Motor neuron (in vitro differentiated cells): ENCODE measurements at places on chromosomes 11 and 22. TPM values are rescaled to one million over a fixed set of nuclear protein-coding genes. Genes with fewer than 3 reads are reported as not detected.

DNA sequence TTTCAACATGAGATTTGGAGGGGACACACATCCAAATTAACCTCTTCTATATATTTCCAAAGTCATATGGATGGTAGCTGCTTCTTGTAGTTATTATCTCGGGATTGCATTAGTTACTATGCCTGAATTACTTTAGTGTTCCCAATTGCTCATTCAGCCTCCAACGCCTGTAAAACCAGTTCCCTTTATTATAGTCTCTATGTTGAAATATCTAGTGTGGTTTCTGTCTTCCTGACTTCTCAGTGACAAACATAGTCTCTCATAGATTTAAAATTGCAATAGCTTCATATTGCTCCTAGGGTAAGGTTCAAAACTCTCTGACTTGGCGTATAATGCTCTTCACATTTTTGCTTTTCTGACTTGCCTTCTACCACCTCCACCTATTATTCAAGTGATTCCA lies 366.4 kb downstream of the CASP12 start:
- ATAC-seq: no peak

DNA sequence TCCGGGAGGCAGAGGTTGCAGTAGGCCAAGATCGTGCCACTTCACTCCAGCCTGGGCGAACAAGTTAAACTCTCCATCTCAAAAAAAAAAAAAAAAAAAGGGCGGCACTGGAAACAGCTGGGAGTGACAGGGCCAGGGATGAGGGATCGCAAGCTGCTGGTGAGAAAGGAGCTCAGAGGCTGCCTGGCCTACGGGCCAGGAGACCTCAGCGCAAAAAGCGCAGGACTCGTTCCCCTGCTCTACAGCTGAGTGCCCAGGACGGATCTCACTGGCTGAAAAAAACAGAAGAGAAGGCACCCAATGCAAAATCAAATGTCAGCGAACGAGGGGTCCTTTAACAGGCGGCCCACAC lies 650 bp upstream of the NUP50 start:
- ATAC-seq: peak; percentile 49

GRCh38 chr11:73019996-73020395 lies 122.1 kb downstream of the FCHSD2 start:
- ATAC-seq: no peak

DNA sequence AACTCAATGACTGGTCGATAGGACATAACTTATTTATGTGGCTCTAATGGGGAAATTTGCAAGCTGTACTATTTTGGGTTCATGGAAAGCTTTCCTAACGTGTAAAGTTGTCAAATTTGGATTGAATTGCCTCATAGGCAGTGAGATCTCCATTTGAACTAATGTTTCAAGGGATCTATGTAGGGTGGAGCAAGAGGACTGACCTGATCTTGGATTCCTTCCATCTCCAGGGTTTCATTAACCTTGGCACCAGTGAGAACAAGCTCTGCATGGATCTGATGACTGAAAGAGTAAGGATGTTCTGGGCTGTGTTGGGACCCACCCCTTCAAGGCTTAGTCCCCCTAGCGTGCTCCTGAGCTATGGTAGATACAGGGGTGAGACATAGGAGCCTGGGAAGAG lies 2.1 kb downstream of the ACCSL start:
- ATAC-seq: no peak

IFITM1 gene
- 0.16 TPM in 1 of 2 replicates, not detected in the other for total RNA-seq
